ENCODE measurements at places on chromosomes 6 and 20. TPM values are rescaled to one million over a fixed set of nuclear protein-coding genes. Genes with fewer than 3 reads are reported as not detected.

Gene PRL
- total RNA-seq: not detected

Gene ID1
- 0.72 TPM for total RNA-seq

Gene UFL1
- total RNA-seq: 23.7 TPM

Gene CYP39A1
- total RNA-seq: not detected

Gene PIM1
- total RNA-seq: 445 TPM

Gene TRIM15
- not detected for total RNA-seq

- no peak for DNase-seq
Measured at GRCh38 chr6:165714907-165715306, 51.9 kb upstream of the PDE10A start.

DNA sequence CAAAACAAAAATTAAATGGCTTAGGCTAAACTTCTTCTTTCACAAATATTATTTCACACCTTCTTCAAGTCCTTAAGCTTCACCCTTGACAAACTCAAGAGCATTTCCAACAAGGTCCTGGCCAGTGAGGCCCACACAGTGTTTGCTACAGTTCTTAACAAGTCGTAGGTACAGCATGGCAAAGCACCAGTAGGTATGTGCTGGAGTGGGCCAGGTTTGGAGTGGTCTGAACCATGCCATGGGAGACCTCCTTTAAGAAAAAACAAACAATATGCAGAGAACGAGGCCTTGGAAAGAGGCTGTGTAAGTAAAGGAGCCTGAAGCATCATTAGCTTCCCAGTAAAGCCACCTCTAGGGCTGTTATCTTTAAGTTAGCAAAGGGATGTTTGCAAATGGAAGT is 154.3 kb upstream of the SNX9 start:
- no peak for DNase-seq

DNA sequence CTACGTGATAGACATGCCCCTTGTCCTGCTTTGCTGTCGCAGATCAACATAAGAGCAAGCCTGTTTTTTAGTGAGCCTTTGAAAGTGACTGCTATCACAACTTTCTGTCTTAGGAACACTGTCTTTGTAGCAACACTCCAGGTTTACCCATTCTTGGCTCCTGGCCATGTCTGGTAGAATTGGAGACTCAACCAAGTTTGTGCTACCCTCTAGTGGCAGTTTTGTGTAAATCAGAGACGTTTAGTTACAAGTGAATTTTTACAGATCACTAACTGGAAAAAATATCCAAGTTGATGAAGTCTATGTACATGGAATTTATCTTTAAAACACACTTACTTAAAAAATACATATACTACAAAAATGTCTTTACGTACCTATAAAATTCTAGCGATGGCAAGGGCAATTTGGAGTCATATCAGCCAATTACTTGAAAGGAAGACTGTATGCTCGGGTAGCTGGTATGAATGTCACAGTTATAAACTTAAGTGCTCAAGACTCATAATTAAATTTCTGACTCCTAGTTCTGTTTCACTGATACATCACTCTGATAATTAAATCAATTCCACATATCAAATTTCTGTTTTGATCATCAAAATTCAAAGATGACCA is 101.4 kb downstream of the ADGB start:
- no peak for DNase-seq

- peak; percentile 56 for DNase-seq
Measured at GRCh38 chr20:63847237-63848002, 13.9 kb upstream of the ABHD16B start.

DNA sequence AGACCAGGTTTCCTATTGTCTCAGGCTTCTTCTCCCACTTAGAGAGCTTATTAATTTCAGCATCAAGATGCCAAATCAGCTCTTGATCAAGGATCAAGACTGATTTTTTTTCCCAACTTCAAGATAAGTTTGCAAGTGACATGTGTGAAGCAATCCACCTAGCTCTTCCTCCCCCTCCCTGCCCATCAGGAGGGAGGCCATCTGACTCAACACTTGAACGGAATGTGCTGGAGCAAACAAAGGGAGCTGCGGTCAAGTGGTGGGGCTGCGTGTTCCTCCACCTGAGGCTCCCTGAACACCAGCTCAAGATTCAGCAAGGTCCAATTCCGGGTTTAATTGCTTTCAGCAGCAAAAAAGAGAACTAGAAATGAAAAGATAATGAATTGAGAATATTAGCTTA is 38.7 kb downstream of the TTI1 start:
- no peak for DNase-seq

DNA sequence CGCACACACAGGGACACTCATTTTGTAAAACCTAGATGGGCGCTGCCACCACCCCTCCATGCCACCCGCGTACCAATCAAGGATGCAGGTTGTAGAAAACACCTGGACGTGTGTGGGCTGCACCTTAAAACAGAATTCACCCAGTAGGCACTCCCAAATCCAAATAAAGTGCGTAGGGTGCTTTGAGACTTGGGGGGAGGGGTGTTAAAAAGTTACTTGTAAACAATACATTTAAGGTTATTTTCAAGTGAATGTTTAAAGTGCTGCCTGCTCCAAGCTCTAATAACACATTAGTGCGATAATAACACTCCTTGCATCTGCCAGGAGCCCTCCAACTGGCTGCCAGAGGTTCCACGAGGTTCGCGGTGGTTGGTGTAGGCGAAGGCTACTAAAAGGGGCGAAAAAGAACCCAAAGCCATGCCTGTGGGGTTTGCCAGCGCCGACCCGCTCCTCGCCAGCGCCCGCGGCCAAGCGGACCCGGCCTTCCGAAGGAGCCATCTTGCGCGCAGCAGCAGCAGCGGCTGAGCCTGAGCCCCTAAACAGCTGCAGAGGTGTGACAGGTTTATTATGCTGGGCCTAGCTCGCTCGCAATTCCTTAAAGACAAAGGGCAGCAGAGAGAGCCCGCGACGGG is 11.5 kb downstream of the FOXC1 start:
- no peak for DNase-seq

- no peak for DNase-seq
Measured at GRCh38 chr6:126650931-126651330, 311.0 kb downstream of the CENPW start.

DNA sequence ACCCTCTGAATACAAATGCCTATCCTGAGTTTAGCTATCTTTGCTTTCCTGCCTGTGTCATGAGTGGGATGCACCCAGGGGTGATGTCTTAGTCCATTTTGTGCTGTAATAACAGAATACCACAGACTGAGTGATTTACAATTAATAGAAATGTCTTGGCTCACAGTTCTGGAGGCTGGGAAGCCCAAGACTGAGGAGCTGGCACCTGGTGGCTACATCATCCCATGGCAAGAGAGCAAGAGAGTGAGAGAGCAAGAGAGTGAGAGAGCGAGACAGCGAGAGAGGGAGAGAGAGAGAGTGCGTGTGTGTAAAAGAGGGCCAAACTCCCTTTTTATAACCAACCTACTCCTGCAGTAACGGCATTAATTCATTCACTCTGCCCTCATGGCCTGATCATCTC is 76.8 kb downstream of the PRDM1 start:
- DNase-seq: no peak

DNA sequence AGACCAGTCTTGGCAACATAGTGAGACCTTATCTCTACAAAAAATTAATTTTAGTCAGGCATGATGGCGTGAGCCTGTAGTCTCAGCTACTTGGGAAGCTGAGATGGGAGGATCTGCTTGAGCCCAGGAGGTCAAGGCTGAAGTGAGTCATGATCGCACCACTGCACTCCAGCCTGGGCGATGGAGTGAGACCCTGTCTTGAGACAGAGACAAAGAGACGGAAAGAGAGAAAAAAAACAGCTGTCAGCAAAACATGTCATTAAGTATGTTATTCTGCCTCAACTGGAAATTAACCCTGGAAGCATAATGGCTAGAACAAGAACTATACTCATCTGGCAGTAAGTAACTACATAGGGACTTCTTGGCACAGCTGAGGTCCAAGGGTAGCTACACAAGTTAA is 7.2 kb downstream of the MMS22L start:
- no peak for DNase-seq

- no peak for DNase-seq
Measured at GRCh38 chr20:60718743-60719480, 533.1 kb upstream of the CDH4 start.

DNA sequence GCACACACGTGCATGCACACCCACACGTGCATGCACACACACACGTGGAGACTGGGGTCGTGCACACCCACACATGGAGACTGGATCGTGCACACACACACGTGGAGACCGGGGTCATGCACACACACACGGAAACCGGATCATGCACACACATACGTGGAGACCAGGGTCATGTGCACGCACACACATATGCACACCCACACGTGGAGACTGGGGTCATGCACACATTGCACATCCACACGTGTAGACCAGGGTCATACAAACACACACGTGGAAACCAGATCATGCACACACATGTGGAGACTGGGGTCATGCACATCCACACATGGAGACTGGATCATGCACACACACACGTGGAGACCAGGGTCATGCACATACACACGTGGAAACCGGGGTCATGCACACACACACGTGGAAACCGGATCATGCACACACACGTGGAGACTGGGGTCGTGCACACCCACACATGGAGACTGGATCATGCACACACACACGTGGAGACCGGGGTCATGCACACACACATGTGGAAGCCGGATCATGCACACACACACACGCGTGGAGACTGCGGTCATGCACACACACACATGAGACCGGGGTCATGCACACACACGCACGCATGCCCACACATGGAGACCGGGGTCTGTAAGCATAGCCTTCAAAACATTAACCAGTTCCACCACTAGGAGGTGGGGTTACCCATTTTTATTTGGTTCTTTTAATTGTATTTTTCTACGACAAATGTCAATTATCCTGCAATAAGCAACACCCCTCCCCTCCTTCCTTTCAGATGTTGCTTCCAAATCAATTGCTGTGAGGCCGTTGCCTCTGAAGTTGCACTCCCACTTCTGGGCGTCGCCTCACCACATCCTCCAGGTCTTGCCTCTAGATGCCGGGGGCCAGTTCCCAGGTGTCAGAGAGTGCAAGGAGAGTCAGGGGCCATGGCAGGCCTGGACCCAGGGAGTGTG is 95.8 kb downstream of the TMEM242 start:
- DNase-seq: no peak

GRCh38 chr6:106116125-106116832 is 30.1 kb downstream of the PRDM1 start:
- DNase-seq: no peak

- DNase-seq: no peak
Measured at GRCh38 chr20:36086767-36087166, 67.8 kb upstream of the EPB41L1 start.

GRCh38 chr6:137731960-137732616 is 135.0 kb upstream of the TNFAIP3 start:
- no peak for DNase-seq

GRCh38 chr6:53432318-53433161 is 83.8 kb upstream of the ELOVL5 start:
- no peak for DNase-seq

GRCh38 chr6:29653452-29654038 is 3.3 kb upstream of the MOG start:
- no peak for DNase-seq

DNA sequence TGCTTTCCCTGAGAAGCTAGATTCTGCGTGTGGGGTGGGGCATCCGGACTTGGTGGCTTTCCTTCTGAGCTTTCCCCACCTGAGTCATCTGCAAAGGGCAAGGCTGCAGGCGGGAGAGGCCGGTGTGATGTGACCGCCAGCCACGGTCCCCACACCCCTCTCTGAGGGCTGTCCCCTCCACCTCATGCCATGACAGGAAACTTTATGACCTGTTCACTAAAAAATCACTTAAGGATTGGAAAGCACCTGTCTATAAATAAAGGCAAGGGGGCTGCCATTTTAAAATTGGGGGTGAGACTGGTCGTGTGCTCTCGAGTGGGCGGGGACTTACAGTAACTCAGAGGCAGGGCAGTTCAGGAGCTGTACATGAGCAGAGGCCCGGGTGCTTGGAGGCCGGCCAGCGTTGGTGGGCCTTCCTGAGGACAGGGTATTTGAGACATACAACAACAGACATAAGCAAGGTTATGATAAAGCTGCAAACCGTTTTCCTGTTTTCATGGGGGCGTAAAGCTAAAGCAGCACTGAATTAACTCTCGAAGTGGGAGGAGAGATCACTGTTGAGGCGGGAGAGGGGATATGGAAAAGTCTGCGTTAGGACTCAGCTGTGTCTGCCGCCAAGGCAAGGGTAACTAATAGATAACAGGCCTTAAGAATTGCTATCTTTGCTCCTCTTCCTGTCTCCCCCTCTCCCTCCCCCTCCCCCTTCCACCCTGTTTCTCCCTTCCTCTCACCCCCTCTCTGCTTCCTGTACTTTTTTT is 16.1 kb upstream of the SERPINB1 start:
- peak; percentile 74 for DNase-seq

DNA sequence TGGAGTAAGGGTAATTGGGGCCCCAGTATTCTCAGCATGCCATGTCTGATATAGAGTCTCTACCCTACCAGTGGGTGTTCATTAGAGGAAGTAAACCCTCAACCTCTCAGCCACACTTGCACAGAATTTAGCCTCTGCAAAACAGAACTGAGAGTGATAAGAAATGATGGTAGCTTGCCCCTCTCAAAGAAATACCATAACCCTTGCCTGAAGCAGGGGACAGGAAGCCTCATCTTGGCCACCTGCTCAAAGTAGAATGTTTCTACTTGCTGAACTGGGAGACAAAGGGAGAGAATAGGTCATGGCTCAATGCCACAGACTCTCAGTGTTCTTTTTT is 33.7 kb downstream of the SPTLC3 start:
- DNase-seq: no peak

DNA sequence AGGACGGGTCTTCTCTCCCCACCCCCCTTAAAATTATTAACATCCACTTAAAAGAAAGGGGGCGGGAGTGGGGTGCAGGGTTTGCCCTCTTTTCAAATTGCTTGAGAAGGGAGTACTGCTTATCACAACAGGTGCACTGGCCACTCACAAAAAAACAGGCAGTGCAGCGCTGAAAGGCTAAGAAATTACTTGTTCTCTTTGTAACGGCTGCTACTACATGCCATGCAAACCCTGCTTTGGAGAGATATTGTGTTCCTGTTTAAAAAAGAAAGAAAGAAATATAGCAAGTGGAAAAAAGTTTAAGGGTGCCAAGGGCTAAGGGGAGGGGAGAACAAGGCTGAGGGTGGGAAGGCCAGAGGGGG is 312.7 kb upstream of the JARID2 start:
- DNase-seq: no peak

DNA sequence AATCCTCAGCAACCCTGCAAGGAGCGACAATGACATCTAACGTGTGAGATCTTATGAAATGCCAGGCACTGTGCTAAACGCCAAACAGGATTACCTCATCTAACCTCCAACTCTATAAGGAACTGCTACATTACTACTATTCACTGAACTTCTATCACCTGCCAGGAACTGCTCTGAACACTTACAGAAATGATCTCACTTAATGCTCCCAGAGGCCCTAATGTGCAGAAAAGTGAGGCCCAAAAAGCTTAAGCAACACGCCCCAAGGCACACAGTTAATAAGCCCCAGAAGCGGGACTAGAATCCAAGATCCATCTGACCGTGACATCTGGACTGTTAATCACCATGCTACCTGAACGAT is 28.5 kb downstream of the TRAM2 start:
- no peak for DNase-seq
